ENCODE measurements at places on chromosomes 4 and X. TPM values are rescaled to one million over a fixed set of nuclear protein-coding genes. Genes with fewer than 3 reads are reported as not detected.

Gene ASB12
- polyA plus RNA-seq, result 0.67 TPM

Gene PROM1
- 32.9 TPM for polyA plus RNA-seq

Gene HPRT1
- 170 TPM for polyA plus RNA-seq

GRCh38 chrX:42491137-42491907 is 286.6 kb downstream of the PPP1R2C start:
- H3K4me1 ChIP-seq, result no peaks in the 10 kb centered on the region
- H3K4me3 ChIP-seq, result no peak overlapping the region
- no peak overlapping the region for H3K27ac ChIP-seq
- H3K27me3 ChIP-seq, result no peaks in the 10 kb centered on the region

- no peaks in the 10 kb centered on the region for H3K4me1 ChIP-seq
- H3K27ac ChIP-seq, result peak overlapping the region; percentile 91
- H3K4me3 ChIP-seq, result no peak overlapping the region
- DNase-seq, result no peak
Measured at GRCh38 chrX:52261125-52261462, 76.4 kb downstream of the MAGED4 start.

GRCh38 chrX:118225711-118226428 is 109.3 kb upstream of the KLHL13 start:
- no peak overlapping the region for H3K27ac ChIP-seq
- no peaks in the 10 kb centered on the region for H3K4me1 ChIP-seq
- no peaks in the 10 kb centered on the region for H3K36me3 ChIP-seq
- H3K27me3 ChIP-seq, result no peaks in the 10 kb centered on the region
- no peak overlapping the region for H3K4me3 ChIP-seq

GRCh38 chrX:9786798-9787635 is 788 bp downstream of the SHROOM2 start:
- no peaks in the 10 kb centered on the region for H3K36me3 ChIP-seq
- H3K4me3 ChIP-seq, result peak overlapping the region; percentile 46
- no peak overlapping the region for H3K27ac ChIP-seq
- DNase-seq, result peak; percentile 20

- H3K4me3 ChIP-seq, result peak overlapping the region; percentile 4
- no peaks in the 10 kb centered on the region for H3K36me3 ChIP-seq
- DNase-seq, result no peak
- no peak overlapping the region for H3K27ac ChIP-seq
Measured at GRCh38 chr4:150583287-150584110, 1.5 kb downstream of the MAB21L2 start.

Measured in testis (tissue), 5 donors.